NCI-H510A (cell line): ENCODE measurements at places on chromosomes 12 and 14.
A peak's percentile ranks its signal among the peaks of the same experiment; 100 is the strongest.

- DNase-seq: no peak
Measured at GRCh38 chr12:64780132-64780530, 20.9 kb upstream of the GNS start.

GRCh38 chr12:99706736-99707473, 59.4 kb downstream of the GARIN6 start:
- DNase-seq: no peak

DNA sequence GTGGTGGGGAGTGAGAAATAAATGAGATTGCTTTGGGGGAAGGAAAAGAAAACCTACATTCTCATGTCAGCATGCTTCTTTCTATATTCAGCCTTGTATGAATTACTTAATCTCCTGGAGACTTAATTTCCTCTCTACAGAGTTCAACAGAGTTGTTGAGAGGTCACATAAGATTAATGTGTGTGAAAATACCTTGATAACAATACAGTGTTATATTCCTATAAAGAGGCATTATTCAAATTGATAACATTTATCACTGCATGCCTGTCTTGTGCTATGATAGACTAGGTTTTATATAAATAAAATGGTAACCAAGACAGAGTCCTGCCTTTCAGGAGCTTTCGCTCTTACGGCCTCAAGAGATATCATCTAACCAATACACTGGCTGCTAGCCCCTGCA, 9.6 kb downstream of the FLRT2 start:
- DNase-seq: no peak

DNA sequence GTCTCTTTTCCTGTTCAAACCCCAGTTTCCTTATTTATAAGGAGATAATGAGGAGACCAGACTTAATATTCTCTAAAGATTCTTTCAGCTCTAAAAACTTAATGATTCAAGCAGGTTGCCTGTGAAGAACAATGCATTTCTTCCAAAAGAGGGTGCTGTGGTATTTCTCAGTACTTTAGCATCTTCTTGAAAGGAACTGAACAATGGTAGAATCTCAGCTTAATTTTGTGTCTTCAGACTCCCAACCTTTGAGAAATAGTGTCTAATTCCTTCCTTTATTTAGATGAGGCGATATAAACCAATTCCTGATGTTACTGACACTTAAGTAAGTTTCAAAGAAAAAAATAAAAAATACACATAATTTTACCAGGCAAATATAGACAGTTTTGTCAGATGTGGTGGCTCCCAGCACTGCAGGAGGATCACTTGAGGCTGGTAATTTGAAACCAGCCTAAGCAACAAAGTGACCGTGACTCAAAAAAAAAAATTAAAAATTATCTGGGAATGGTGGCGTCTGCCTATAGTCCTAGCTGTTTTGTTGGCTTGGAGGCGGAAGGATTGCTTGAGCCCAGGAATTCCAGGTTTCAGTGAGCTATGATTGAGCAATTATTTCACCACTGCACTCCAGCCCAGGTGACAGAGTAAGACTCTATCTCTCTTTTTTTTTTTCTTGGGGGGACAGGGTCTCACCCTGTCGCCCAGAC, 76.9 kb upstream of the PSMA6 start:
- DNase-seq: no peak

DNA sequence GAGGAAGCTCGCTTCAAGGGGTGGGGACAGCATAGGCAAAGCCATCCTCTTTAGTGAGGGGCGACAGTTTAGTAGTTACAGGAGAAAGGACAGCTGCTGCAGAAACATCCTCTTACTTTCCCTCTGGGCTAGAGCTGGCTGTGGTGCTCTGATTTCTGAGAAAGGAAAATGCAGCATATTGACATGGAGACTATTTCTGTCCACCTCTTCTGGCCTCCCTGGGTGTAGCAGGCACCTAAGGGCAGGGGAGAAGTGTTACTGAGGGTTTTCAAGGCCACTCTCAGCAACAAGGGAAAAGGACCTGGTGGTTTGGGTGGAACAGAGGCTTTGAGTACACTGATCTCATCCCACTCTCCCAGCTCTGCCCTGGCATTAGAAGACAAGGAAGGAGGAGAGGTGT, 40.0 kb upstream of the CTDSP2 start:
- peak; percentile 14 for DNase-seq
